ENCODE measurements at places on chromosomes 4 and X. TPM values are rescaled to one million over a fixed set of nuclear protein-coding genes. Genes with fewer than 3 reads are reported as not detected.

PCDH10 gene
- total RNA-seq, result 11.0 TPM

DIPK2B gene
- not detected for total RNA-seq

CXCL11 gene
- not detected for total RNA-seq

RBM10 gene
- 37.6 TPM for total RNA-seq

SSX2B gene
- not detected for total RNA-seq

SMIM10L2A gene
- 0.21 TPM for total RNA-seq

CT45A1 gene
- total RNA-seq, result not detected

F8A3 gene
- 5.6 TPM for total RNA-seq

CNKSR2 gene
- 2.5 TPM for total RNA-seq

DNA sequence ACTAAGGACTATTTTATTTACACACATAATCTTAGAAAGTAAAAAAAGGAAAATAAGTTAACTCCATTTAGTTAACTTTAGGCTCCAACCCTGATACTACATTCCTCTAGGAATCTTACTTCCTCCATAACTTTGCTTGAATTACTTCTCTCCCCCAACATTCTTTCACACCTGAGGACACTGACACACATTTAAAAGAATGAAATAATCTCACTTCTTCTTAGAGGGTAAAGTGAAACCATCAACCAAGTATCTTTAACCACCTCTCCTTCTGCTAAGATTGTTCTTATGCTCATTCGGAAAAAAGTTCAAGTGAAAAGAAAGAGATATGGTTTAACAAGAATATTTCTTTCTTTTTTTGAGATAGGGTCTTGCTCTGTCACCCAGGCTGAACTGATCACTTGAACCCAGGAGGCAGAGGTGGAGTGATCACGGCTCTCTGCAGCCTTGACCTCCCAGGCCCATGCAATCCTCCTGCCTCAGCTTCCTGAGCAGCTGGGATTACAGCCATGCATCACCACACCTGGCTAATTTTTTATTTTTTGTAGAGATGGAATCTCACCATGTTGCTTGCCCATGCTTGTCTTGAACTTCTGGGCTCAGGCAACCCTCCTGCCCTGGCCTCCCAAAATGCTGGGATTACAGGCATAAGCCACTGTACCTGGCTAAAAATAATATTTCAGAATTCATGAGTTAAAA is 28.5 kb downstream of the SLC25A4 start:
- DNase-seq, result no peak

GRCh38 chr4:126369076-126369475 is 1054.3 kb downstream of the FAT4 start:
- no peak for DNase-seq

DNA sequence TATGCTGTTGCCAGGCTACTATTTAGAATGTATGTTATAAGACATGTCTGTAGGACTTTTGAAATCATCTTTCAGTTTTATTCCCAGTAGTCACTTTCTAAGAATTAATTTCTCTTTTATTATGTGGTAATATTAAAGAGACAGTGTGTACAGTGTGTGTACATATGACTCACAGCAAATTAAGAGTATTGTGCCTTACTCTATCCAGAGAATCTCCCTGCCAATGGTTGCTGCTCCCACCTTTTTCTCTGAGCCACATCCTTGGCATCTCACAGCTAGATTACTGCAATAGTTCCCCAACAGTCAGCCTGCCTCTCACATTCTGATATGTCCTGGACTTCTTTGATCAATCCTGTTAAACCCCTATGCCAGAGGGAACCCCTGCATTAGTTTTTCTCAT is 114.5 kb downstream of the ANXA5 start:
- no peak for DNase-seq

GRCh38 chr4:65668201-65669089 is 1.8 kb downstream of the EPHA5 start:
- peak; percentile 86 for DNase-seq

- DNase-seq, result no peak
These were observed 26.3 kb downstream of the CXCL1 start for GRCh38 chr4:73895201-73896175.

- no peak for DNase-seq
These were observed 132.7 kb downstream of the BTC start for GRCh38 chr4:74661427-74662201.

GRCh38 chrX:9871701-9872268 is 85.6 kb downstream of the SHROOM2 start:
- DNase-seq, result no peak

- DNase-seq, result no peak
These were observed 62.1 kb upstream of the LANCL3 start for GRCh38 chrX:37509349-37509748.

GRCh38 chrX:23704673-23705206 is 37.4 kb downstream of the PRDX4 start:
- no peak for DNase-seq

DNA sequence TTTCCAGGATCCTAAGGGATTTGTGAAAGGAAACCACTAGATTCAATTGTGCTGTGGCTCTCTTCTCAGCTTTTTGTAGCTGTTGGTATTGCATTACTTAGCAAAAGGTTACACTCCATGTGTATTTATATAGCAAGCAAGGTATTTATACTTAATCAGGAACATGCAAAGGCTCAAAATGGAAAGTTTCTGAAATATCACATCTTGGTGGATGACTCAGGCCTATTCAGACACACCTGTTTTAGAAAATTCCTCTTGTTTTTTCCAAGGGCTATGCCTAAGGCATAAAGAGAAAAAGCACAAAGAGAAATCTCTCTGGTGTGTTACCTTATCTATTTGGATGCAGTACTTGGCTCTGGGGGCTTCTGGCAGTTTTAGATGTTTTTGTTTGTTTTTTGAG is 144.4 kb upstream of the GALNT7 start:
- DNase-seq, result no peak

DNA sequence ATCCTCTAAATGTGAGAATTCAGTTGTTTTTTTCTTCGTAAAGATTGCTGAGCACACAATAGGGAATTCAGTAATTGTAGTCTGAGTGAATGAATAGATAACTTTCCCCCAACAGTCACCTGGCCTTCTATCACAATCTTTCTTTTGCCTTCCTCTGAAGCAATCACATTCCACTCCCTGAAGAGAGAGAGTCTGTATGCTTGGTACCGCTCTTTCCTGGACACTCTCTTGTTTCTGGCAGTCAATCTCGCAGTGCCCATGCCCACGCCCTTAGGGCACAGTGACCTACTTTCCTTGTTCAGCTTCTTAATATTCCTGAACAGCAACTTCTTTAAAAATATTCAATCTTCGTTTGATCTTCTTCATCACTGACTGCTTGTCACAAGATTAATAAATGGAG is 255.9 kb downstream of the ADAMTS3 start:
- no peak for DNase-seq

DNA sequence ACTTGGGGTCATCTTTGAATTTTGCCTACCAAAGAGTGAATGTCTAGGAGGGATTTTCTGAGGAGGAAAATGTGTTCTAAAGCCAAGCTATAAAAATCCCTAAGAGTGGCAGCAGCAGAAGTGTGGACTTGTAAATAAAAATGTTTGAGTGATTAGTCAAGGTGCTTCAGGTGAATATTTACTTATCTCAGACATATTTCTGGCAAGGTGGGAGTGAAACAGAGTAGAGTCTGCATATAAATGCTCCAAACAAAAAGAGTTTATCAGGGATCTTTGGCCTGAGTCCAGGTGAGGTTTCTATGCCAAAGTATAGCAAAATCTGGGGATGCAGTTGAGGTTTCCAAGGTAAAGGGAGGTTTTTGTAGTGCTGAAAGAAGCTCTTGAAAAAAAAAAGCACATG is 19.7 kb downstream of the CYSLTR1 start:
- no peak for DNase-seq
